ENCODE measurements at places on chromosomes 7 and 10.

DNA sequence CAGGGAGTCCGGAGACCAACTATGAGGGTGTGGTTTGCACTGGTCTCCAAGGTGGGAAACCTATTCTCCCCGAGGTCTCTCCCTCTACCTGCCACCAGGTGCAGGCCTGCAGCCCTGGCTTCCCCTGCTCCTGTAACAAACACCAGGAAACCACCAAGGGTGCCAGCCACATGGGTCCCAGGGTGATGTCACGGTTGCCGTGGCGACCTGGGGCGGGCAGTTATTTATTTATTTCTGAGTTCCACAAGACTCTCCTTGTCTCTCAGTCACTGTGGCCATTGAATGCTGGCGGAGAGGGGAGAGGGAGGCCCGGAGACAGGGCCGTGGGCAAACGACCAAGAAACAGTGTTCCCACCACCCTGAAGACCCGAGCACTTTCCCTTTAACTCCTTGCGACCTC is 27.0 kb downstream of the MMD2 start:
- peak; percentile 35 for DNase-seq

DNA sequence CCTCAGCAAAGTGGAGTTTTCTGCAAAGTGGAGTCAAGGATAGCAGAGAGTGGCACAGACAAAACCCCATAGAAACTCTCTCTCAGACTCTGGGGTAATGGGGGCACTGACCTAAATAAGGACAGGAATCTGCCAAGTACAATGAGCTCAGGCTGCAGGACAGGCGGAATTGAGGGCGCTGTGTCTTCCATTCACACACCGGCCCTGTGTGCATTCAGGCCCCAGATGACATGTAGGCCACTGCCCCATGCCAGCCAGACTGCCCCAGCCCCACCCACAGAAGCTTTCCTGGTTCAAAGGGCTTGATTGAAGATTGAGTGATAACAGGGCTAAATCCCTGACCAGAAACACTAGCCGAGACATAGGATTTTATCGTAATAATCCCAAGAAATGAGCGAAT is 52.7 kb downstream of the EEPD1 start:
- no peak for DNase-seq

- DNase-seq: no peak
Measured at GRCh38 chr7:65953001-65953720, 28.9 kb downstream of the GUSB start.

DNA sequence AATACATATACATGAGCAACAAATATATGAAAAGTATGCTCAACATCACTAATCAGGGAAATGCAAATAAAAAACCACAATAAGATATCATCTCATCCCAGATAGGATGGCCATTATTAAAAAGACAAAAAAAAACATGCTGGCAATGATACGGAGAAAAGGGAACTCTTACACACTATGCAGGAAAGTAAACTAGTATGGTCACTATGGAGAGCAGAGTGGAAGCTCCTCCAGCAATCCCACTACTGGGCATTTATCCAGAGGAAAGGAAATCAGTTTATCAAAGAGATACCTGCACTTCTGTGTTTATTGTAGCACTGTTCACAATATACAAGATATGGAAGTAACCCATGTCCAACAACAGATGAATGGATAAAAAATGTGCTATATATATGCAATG is 217.5 kb downstream of the SDK1 start:
- no peak for DNase-seq

GRCh38 chr7:6160191-6160623 is 112.2 kb downstream of the CYTH3 start:
- peak; percentile 74 for DNase-seq

DNA sequence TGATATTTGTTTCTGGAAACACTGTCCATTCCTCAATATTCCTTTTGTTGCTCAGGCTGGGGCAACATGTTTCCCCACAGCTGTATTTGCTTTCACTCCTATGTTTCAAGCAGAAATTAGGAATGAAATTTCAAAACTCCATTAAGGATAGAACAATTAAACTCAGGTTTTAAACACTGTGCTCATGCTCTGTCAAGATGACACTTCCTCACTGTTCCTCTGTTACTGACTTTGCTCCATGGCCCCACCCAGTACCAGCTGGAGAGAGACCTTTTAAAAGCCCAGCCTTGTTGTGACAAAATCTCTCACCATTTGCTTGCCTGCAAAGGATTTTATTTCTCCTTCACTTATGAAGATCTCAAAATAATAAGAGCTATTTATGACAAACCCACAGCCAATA is 197.4 kb downstream of the ELMO1 start:
- DNase-seq: no peak

GRCh38 chr7:28018856-28019465 is 161.6 kb downstream of the JAZF1 start:
- DNase-seq: peak; percentile 19

GRCh38 chr7:82443036-82443546 is 486 bp downstream of the CACNA2D1 start:
- peak; percentile 68 for DNase-seq

GRCh38 chr10:99010286-99010685 is 225.4 kb downstream of the HPSE2 start:
- DNase-seq: no peak

- DNase-seq: no peak
Measured at GRCh38 chr7:24825381-24825794, 68.1 kb upstream of the GSDME start.

DNA sequence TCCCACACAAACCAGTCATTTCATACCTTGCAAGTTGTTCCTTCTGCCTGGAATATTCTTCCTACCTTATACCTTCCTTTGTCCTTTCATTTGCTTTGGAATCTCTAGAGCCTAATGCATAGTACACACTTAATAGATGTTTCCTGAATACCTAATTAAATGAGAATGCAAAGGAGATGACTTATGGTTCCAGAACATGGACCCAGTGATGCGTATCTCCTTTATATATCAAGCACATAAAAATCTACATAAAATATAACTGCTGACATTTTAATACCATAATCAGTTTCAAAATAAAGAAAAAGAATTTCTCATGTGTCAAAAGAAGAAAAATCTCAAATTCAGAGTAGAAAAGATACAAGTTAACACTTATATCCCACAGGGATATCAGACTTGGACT is 110.6 kb upstream of the ASAH2 start:
- no peak for DNase-seq

DNA sequence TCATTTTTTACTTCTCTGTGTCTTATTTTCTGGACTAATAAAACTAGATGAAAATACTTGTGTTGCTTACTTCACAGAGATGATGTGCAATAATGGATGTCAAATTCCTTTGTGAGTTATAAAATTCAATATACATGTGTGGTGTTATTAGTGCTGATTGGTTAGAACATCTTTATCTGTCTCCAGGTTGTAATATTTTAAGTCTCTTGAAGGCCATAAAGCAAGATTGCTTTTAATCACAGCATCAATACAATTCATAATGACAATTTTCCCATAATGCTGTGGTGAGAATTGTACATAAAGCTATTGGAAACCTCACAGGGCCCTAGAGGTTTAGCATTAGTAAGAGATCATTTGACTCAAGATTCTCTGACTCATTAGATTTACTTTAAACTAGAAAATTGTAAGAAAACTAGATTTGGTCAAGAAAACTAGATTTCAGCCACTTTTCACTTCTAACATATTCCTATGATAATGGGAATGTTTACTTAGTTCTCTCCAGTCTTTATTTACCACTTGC is 963.7 kb downstream of the REEP3 start:
- DNase-seq: no peak

- no peak for DNase-seq
Measured at GRCh38 chr7:157295338-157295737, 41.5 kb upstream of the DNAJB6 start.

GRCh38 chr7:26143298-26144048 is 8.5 kb upstream of the NFE2L3 start:
- DNase-seq: no peak

DNA sequence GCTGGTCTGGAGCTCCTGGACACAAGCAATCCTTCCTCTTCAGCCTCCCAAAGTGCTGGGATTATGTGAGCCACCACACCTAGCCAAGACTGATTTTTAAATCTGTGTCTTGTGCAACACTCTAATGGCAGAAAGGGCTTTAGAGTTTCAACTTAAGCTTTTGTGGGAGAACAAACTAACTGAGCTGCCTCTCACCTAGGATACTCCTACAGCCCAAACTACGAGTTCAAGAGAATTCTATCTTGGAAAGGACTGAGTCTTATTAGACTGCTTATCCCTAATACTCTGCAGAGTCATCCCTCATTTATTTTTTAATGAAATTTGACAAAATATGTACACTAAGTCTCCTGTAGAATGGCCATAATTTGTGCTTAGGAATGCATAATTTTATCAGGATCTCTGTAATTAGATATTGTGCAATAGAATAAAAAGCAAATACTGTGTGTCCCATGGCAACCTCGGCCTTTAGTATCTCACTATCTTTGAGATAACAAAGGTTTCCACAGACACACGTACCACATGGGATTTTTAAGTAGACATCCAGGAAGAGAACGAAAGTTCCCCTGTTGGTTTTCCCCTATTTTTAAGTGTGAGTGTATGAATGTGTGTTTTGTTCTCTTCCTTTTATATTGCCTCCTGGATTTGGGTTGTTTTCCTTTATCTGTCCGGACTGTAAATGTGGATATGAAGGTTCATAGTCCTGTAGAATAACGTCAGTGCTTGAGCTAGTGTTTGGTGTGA is 199.4 kb upstream of the TCF7L2 start:
- no peak for DNase-seq

DNA sequence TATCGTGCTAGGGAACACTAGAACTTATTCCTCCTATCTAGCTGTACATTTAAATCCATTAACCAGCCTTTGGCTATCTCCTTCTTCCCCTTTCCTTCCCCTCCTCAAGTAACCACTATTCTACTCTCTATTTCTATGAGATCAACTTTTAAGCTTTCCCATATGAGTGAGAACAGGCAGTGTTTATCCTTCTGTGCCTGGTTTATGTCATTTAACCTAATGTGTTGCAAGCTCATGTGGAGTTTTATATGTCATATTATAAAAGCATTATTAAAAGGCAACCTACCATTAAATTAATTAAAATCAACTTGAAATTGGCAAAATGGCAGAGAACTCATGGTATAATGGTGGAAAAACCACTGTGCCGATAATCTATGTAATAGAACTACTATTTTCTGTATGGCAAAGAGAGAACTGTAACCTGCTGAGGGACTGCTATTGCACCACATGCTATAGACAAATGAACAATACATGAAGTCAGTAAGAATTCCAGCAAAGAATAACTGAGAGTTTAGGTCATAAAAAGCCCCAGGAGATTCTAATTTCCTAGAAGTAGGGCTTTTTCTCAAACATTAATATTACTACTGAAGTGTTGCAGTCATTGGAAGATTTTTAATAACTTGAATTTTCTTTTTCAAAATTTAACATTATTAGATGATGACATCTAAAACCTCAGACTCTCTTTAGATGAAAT is 81.8 kb downstream of the LRRN3 start:
- no peak for DNase-seq

- DNase-seq: no peak
Measured at GRCh38 chr7:17952387-17952786, 12.1 kb upstream of the SNX13 start.

GRCh38 chr10:47047127-47047504 is 135.9 kb downstream of the PTPN20 start:
- DNase-seq: no peak

- peak; percentile 14 for DNase-seq
Measured at GRCh38 chr10:75062506-75063299, 48.8 kb upstream of the SAMD8 start.

- no peak for DNase-seq
Measured at GRCh38 chr10:70078329-70078728, 25.7 kb downstream of the MACROH2A2 start.

DNA sequence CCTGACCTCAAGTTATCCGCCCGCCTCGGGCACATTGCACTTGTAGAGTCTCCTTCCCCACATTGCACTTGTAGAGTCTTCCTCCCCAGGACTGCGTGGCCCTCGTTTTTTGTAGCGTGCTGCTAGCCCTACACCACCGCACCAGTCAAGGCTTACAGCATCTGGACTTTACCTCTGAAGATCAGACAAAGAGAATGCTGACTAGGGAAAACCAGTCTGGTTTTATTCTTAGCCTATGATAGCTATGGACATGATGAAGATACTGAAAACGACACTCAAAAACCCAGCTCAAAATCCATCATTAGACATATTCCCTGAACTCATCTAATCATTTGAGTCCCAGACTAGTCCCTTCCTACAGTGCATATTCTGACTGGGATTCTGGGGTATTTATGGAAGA is 71.9 kb upstream of the AKR1E2 start:
- DNase-seq: no peak

GRCh38 chr7:45718464-45719330 is 144.5 kb downstream of the ADCY1 start:
- no peak for DNase-seq

GRCh38 chr7:99625321-99625720 is 8.6 kb downstream of the ZSCAN25 start:
- no peak for DNase-seq

GRCh38 chr7:156493942-156494341 is 146.6 kb upstream of the RNF32 start:
- no peak for DNase-seq

DNA sequence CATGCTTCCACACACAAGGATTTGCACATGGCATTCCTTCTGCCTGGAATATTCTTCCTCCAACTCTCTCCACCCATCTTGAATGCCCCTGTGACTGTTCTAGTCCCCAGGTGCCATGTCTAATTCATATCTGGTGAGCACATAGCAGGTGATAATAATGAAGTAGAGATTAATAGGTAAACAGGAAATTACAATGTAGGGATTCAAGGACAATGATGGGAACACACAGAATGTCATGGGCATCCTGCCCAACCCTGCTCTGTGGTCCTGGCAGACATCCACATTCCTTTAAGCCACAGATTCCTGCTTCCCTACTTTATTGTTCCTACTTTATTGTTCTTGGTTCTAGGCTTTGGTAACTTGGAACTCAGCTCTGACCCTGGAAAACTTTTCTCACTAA is 115.8 kb downstream of the THSD7A start:
- no peak for DNase-seq

- DNase-seq: no peak
Measured at GRCh38 chr7:100065452-100066186, 15.9 kb downstream of the ZNF3 start.

GRCh38 chr7:47323904-47324303 is 258.0 kb downstream of the TNS3 start:
- DNase-seq: no peak

DNA sequence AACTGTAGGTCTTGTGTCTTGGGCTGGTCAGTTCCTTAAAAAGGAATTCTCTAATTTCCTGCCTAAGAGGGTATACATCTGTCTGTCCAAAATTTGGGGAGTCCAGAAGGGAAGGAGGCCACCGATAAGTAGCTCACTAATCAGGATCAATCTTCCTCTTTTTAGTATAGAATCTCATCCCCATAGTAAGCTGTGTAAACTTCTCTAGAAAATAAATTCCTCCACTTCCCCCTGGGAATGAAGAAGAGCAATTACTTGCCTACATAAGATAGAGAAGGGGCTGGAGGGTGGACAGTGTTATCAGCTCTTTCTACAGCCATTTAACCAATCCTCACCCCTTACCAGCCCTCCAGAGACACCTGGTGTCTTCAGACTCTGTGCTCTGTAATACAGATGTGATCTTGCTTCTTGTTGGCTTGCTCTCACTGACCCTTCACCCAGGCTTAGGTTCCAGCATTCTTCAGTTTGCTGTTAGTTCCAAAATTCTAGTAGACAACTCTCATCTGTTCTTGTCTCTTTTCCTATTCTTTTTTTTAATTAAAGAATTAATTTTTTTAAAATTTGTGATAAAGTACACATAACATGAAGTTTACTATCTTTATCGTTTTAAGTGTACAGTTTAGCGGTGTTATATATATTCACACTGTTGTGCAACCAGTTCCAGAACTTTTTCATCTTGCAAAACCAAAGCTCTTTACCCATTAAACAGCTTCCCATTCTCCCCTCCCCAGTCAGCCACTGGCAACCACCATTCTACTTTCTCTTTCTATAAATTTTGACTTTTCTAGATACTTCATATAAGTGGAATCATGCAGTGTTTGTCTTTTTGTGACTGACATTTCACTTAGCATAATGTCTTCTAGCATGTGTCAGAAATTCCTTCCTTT is 6.5 kb upstream of the PRKAR2B start:
- no peak for DNase-seq
